T1000 (cell line): ENCODE measurements at places on chromosomes 16 and 17.

- DNase-seq = no peak
These were observed 10.0 kb upstream of the CCL23 start for GRCh38 chr17:36027761-36028160.

DNA sequence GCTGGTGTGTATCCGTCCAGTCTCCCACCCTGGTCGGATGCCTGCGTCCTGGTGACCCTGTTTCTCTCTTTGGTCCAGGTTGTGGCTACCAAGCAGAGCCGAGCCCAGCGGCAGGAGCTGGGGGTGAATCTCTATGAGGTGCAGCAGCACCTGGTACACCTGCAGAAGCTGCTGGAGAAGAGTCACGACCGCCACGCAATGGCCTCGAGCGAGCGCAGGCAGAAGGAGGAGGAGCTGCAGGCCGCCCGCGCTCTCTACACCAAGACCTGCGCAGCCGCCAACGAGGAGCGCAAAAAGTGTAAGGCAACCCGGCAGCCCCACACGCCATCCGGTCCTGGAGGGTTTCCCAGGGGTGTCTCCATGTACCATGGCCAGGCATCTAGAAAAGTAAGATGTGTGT lies 13.5 kb downstream of the CCDC40 start:
- no peak for DNase-seq

DNA sequence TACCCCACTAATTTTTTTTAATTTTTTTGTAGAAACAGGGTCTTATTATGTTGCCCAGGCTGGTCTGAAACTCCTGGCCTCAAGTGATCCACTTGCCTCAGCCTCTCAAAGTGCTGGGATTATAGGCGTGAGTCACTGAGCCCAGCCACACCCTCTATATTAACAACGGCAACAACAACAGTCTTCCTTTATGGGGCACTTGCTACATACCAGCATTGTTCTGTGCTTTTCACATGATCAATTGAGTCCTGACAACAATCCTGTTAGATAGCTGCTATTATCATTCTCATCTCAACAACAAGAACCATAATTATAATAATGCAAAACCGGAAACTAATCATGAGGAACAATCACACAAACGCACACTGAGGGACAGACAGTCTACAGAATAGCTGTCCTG lies 12.6 kb upstream of the ARL5C start:
- DNase-seq = peak; percentile 25

DNA sequence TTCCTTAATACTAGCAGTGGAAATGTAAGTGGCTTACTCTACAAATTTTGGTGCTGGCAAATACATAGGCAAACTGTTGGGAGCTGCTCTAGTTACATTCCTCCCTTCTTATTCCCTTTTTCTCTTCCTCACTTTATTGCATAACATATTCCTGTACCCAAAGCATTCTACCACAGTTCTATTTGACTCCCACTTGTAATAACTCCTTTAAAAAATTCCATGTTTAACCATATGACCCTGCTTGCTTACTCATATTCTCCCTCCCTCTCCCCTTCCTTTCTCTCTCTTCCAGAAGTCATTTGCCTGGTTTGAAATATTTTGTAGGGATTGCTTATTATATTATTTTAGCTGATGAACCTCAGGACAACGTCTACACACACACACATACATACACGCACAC lies 22.7 kb downstream of the NQO1 start:
- no peak for DNase-seq

- no peak for DNase-seq
These were observed 452.3 kb downstream of the CNTNAP4 start for GRCh38 chr16:76729525-76729924.

GRCh38 chr16:66099306-66099705 lies 267.2 kb upstream of the CDH5 start:
- no peak for DNase-seq

- DNase-seq = no peak
These were observed 9.3 kb downstream of the ENDOV start for GRCh38 chr17:80424261-80424660.

DNA sequence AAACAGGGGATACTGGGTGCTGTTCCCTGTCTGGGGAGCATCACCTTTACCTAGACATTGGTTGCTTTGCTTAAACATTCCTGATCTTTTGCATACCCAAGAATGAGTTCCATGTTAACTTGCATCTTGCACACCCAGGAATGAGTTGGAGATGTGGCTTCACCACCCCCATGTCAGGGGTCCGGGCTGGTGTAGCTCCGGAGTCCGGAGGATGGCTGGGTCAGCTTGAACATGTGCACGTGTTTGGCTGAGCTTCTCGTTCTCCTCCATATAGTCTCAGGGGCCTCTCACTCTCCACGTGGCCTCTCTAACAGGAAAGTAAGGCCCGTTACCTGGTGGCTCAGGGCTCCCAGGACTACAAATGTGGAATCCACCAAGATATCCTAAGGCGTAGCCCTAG lies 18.2 kb upstream of the AMZ2 start:
- no peak for DNase-seq

DNA sequence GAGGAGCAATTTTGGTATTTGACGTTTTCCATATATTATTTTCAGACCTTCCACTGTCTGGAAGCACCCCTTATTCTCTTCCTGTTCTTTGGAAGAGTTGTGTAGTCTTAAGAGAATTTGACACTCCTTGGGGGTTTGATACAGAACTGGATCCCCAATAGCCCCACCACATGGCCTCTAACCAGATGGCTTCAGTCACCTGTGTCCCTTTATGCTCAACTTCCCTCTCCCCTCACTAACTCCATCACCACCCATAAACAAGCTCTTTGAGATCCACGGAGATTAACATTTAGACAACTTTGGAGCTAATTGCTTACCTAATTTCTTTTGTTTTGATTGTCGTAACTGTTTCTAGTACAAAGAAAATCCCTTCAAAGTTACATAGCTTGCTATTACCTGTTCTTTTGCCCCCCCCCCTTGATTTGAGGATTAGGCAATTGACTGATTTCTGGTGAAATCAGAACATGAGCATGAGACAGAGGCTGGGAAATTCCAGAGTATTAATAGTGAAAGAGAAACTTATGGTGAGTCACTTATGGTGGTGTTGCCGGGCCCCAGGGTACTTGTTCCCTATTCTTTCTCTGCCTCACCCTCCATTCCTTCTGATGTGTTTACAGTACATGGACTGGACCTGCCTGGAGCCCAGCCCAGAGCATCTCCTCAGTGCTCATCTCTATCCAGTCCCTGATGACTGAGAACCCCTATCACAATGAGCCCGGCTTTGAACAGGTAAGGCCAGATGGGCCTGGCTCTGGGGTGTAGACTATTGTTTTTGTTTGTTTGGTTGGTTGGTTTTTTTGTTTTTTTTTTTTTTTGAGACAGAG lies 7.5 kb downstream of the UBE2Z start:
- DNase-seq = peak; percentile 45

DNA sequence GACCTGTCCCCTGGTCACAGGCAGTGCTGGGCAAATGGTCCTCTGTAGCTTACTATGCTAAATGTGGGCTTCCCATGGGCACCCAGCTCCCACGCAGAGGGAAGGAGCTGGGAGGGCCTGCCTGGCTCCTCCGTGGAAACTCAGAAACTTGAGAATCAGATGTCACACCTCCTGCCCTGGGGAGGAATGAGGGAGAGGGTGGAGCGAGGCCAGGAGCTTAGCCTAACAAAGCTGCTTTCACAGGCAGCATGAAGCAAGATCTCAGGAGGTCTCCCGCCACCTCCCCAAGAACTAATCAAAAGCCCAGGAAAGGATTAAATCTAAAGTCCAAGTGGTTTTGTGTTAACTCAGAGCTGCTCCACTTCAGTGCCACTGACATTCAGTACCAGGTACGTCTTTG lies 33.6 kb upstream of the XYLT2 start:
- DNase-seq = no peak

DNA sequence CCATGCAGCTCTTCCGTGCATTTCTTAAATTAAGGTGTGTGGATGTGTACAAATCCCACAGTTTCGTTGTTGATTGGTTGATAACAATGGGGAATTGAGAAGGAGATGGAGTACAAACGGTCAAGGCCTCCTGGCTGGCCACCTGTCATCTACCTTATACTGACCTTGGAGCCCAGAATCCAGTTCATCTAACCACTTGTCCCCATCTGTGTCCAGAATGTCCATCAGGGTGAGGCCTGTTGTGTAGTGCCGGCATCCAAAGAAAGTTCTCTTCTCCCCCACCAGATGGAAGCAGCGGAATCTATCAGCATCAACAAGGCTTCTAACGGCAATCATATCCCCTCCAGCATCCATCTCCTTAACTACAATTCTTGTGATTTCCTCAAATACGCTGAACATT lies 1.5 kb downstream of the GSDMB start:
- no peak for DNase-seq

DNA sequence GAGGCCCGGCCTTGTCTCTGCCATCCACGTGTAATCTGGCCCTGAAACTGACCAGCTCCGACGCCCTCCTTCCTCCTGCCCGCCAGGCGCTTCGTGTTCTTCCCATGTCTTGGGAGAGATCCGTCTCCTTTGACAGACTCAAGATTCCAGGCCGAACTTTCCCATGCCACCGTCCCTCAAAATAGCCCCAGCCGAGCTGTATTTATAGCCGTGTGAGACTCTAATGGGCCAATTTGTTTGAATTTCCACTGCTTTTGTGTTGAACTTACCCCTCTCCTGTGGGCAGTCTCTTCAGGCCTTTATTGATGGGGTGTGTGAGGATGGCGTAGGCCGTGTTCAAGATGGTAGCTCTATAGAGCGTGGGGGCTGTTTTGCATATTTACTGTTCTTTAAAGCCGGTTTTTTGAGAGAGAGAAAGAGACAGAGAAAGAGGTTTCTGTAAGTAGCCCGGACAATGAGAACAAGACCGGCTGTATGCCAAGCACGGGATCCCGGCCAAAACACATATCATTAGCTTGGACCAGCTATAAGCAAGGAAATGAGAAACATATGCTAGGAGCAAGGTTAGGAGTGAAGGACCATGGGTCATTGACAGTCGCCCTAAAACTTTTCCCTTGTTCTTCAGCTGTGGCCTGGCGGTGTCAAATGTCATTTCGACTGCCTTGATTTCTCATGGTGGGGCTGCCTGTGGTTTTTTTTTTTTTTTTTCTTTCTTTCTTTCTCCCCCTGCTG lies 124.5 kb upstream of the ZFHX3 start:
- DNase-seq = peak; percentile 33

DNA sequence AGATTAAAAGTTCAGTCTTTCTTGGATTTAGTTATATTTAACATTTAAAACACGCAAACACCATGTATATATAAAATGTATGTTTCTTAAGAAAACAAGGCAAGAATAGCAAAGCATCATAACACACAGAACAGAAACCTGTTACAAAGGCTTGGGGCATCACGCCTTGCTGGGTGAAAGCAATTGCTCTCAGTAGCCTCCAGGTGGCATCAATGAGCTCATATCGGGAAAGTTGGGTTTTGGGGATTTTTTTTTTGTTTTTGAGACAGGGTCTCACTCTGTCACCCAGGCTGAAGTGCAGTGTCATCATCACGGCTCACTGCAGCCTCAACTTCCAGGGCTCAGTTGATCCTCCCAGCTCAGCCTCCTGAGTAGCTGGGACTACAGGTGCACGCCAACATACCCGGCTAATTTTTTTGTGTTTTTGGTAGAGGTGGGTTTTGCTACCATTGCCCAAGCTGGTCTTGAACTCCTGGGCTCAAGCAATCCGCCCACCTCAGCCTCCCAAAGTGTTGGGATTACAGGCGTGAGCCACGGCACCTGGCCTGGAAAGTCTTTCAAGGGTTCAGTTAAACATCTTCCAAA lies 56.9 kb downstream of the CYB5D2 start:
- no peak for DNase-seq

GRCh38 chr17:15965528-15965927 lies 20.6 kb downstream of the ADORA2B start:
- no peak for DNase-seq

DNA sequence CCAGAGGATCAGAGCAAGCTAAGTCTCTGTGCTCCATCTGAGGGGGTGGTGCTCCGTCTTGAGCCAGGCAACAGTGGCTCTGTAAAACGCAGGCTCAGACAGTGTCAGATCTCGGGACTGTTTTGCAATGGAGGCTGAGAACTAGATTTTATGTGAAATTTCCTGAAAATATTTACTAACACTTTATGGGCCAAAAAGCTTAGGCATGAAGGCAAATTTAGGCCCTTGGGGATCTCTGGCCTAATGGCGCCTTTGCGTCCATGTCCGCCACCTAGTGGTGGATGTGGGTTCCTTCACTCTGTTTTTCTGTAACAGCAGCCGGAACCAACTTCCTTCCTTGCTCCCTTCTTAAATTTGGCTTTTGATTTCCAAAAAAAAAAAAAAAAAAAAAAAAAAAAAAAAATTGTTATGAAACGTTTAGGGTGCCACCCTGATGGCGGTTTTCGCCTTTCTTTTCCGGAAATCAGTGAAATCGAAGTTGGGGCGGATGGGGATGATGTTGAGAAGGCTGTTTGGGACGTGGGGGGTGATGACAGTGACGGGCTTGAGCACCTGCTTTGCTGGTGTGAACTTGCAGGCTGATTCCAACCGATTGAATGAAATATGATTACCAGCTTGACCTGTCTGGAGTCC lies 14.0 kb upstream of the ELAC2 start:
- no peak for DNase-seq

DNA sequence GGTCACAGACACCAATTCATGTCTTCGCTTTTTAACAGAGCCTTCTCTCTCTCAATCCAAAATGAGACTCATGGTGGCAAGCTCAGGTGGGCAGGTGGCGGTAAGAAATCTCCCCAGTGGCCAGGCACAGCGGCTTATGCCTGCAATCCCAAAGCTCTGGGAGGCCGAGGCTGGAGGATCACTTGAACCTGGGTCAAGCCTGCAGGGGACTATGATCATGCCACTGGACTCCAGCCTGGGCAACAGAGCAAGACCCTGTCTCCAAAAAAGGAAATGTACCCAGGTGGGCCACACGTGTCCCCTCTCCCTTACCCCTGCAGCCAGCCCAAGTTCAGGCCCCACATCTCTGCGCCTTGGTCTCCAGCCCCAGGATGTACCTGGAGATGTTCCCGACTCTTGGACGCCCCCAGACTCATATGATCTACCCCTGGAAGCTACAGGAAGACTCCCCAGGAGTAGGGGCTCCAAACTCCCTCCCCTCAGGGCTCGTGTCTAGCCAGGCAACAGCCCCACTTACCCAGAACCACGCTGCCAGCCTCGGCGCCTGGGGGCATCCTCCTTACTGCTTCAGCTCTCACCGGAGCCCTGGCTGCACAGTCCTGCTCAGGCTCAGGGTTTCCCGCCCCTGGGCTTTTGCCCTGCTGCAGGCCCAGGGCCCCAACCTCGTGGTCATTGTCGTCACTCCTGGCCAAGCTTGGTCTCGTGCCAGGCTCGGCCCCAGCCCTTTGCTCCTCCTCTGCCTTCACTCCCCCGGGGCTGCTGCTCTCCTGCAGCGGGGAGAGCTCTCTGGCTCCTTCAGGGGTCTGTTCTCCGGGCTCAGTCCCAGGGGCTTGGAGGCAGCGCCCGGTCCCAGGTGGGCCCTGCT lies 16.2 kb downstream of the MYLK3 start:
- no peak for DNase-seq

DNA sequence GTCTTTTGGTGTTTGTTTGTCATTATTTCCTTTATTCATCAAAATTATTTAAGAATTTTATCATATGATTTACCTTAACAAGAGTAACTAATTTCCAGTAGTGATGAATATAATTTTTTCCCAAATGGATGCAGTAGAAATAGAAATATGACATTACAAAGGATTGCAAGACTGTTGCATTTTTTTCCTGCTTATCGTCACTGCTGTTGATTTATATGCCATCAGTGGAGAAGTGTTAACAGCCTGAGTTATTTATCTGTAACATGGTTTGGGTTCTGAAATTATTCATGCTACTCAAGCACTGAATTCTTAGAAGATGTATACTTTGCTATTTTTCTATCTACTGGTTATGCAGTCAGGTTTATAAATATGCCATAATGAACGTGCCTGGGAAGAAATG lies 68.6 kb downstream of the TMEM100 start:
- DNase-seq = no peak
